ENCODE measurements at places on chromosomes 2 and 18.

- no peak for ATAC-seq
Measured at GRCh38 chr2:62118160-62118559, 77.8 kb upstream of the B3GNT2 start.

- no peak for ATAC-seq
Measured at GRCh38 chr2:221480163-221480562, 91.9 kb downstream of the EPHA4 start.

DNA sequence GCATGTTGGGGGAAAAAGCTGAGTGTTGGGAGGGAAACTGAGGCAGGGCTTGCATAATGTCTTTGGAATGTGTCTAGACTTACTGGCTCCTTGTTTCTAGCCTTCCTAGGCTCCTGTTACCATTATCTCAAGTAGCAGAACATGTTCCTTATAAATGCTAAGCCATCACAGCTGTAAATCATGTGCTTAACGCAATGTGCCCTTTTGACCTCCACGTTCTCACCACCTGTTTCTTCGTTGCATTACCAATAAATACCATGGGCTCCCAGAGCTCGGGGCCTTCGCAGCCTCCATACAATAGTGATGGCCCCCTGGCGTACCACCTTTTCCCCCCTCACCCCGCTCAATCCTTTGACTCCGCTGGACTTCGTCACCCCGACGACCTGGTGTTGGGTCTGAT lies 54.0 kb upstream of the CWC22 start:
- ATAC-seq, result no peak

GRCh38 chr2:58056192-58056916 lies 9.7 kb downstream of the VRK2 start:
- ATAC-seq, result no peak

- no peak for ATAC-seq
Measured at GRCh38 chr2:183040604-183041003, 2.3 kb upstream of the NCKAP1 start.

GRCh38 chr2:120864981-120865380 lies 129.3 kb downstream of the GLI2 start:
- ATAC-seq, result no peak

- no peak for ATAC-seq
Measured at GRCh38 chr2:237896507-237896892, 37.1 kb downstream of the RAMP1 start.

- no peak for ATAC-seq
Measured at GRCh38 chr18:74282755-74283554, 8.8 kb downstream of the CYB5A start.

- ATAC-seq, result no peak
Measured at GRCh38 chr2:196399096-196399495, 227.7 kb upstream of the STK17B start.
